ENCODE measurements at places on chromosomes 4 and X.

DNA sequence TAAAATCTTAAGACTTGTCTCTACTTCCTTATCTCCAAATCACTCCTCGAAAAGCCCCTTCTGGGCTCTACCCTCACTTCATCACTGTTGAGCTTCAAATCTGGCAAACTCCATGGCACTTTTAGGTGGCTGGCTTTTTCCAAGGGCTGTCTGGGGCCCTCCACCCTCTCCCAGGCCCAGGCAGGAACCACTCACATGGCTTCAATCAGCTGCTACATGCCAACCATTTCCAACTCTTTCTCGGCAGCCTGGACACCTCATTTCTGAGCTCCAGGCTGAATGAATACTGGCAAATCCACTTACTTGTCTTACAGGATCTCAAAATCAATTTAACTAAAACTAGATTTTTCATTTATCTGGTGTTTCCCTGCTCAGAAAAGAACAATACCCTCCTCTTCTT lies 22.0 kb downstream of the USP46 start:
- DNase-seq = no peak

DNA sequence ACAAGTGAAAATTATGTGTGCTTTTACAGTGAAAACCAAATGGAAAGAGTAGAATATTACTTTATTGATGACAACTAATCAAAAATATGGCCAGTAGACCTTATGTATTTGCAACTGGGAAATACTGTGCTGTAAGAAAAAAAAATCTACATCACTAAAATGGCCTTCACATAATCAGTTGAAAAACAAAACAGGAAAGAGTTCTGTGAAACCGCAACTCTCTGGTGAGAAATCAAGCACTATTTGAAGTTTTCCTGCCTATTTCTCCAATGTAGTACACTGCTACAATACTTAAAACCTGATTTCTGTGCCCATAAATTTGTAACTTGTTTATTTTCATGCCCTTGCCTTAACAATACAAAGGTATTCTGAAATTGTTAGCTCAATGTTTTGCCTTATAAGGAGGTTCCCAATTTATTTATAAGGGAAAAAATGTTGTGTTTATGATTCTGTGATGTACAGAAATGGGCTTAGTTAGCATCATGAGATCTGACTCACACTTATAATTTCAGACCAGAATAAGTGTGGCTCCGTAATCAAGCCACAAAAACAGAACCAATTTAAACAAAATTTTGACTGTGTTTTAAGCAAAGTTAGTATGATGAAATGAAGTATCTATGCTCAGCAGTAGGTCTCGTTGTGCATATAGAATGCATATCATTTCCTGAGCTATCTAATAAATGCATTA lies 147.1 kb downstream of the FAT4 start:
- no peak for DNase-seq

GRCh38 chr4:153022241-153022715 lies 86.2 kb downstream of the FHDC1 start:
- no peak for DNase-seq

DNA sequence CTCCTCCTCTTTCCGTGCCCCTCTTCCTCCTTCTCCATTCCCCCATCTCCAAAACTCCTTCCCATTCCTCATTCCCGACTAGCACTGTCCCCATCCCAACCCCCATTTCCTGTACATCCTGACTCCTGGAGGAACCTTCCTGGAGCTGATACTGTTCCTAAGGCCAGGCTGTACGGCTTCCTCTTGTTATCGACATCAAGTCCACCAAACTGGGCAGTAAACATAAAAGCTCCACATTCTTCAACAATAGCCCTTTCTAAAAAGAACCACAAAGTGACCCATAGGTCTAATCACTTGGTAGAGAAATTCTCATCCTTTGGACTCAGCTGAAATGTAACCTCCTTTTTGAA lies 22.9 kb downstream of the AWAT2 start:
- no peak for DNase-seq

- no peak for DNase-seq
Measured at GRCh38 chr4:87932718-87933141, 42.8 kb upstream of the SPP1 start.

GRCh38 chr4:111744847-111745246 lies 400.4 kb upstream of the FAM241A start:
- no peak for DNase-seq

GRCh38 chr4:6942238-6942800 lies 32.7 kb downstream of the TBC1D14 start:
- DNase-seq = no peak

GRCh38 chrX:110734894-110735541 lies 60.6 kb downstream of the CHRDL1 start:
- DNase-seq = no peak

DNA sequence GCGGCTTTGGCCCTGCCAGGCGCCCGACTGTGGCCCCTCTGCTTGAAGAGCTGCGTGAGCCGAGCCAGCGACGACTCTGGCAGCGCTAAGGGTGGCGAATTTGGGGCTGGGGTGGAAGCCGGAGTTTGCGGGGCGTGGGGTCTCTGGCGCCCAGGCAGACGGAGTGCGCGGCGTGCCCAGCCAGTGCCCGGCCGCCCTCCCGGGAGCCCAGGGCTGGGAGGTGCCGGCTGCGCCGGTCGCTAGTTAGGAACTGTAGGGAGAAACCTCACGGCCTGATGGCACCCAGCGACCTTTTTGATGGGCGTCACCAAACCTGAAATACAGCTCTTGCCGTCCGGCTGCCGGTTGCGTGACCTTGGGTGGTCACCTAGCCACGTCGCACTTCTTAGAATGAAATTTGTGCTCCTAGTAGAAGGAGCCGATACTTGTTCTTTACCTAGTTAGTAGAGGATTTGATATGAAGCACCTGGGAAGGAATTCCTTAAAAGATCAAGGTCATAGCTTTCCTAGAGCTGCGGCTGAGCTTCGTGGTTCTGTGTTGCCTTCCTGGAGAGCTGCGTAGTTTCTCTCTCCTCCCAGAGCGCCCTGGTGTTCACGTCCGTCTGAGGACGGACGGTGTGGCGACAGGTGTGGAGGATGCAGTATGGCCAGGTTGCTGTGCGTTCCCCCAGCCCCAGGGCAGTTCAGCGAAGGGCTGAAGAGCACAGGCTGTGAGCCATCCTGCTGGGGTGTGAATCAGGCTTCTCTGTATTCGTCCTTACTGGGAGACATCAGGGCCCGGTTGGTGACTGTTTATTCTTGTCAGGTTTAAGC lies 680 bp downstream of the MAEA start:
- no peak for DNase-seq

DNA sequence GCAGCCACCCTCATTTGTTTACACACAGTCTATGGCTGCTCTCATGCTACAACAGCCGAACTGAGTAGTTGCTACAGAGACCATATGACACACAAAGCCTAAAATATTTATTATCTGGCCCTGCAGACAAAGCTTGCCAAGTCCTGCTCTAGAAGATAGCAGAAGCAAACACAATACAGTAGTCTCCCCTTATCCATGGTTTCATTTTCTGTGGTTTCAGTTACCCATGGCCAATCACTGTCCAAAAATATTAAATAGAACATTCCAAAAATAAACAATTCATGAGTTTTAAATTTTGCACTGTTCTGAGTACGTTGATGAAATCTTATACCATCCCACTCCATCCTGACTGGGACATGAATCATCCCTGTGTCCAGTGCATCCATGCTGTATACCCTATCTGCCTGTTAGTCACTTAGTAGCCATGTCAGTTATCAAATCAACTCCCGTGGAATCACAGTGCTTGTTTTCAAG lies 40.2 kb upstream of the ZNF81 start:
- no peak for DNase-seq

- DNase-seq = no peak
Measured at GRCh38 chr4:161642708-161643107, 521.1 kb downstream of the FSTL5 start.

- DNase-seq = peak; percentile 22
Measured at GRCh38 chrX:7059214-7059838, 88.2 kb upstream of the STS start.

GRCh38 chr4:169921732-169922131 lies 104.5 kb downstream of the MFAP3L start:
- no peak for DNase-seq

DNA sequence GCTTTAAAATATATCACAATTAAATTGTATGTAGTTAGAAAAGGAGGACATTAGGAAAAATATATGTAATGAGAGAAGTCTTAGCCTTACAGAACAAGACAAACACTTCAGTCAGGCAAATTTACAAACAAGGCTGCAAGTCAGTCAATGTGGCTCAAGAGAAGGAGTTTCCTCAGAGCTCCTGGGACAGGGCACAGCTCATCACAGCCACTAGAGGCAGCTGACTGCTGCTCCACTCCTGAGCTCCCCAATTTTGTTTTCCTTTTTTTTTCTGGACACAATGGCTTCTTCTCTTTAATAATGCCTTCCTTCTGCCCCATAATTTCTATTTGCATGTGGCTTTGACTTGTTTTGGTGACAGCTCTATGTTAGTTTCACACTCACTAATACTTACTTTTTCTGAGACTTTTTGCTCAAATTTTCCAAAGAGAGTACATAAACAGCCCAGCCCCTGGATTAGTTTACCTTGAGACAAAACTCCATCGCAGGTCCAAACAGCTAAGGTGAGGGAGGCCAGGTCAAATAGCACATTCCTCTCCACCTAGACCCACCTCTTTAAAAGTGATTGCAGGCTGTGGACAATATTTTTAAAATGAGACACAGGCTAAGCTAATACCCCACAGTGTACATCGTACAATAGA lies 850.4 kb upstream of the FRG1 start:
- DNase-seq = no peak

DNA sequence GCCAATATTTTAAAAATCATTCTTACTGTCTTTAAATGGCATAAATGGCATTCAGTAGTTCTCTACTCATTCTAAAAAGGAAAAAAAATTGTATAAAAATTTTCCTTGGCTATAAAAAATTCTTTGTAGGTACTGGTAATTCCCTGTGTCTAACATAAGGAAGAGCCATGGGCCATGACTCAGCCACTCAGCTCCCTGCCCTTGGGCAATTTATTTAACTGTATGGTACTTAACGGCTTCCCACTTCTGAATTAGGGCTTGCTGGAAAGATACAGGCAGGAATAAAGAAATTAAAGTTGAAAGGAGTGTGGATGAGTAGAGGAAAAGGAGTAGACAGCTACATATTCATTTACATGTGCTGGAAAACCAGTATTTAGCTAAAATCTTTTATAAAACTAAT lies 30.6 kb downstream of the ABHD18 start:
- no peak for DNase-seq

DNA sequence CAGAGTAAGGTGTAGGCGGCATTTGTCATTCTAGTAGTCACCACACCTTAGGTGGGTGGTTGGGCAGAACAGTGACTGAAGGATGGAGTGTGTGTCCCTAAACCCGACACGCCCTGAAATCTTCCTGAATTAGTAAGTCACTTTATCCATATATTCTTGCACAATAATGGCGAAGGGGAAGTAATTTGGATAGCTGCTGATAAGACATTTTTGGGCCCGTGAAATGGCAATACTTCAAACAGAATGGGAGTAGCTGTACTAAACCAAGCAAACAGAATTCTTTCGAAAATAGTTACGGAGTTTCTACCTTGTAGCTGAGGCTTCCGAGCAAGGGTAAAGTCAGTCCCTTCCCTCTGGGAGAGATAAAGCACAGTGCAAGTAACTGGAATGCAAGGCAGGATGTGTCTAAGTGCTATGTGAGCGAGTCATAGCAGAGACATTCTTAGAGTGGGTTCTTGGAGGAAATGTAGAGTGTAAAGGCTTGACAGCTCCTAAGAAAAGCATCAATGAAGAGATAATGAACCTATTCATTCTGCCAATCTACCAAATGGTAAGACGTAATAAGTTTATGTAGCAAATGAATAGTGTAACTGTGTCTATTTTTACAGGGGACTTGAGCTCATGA lies 72.8 kb downstream of the CLCN5 start:
- DNase-seq = no peak

DNA sequence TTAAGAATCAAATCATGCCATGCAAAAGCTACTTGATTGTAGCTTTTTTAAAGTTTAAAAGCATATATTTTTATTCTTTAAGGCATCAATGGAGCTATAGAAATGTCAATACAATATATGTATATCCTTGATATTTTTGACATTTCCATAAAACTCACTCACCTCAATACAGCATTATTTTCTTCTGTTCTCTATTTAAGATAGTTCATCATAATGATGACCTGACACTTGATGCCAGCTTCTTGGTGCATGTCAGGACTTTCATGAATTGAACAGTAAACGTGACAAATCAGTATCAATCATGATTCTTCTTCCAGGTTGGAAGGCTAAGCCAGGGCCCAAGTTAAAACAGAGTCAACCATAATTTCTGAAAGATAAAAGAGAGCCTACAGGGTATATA lies 33.6 kb upstream of the ATP8A1 start:
- no peak for DNase-seq

DNA sequence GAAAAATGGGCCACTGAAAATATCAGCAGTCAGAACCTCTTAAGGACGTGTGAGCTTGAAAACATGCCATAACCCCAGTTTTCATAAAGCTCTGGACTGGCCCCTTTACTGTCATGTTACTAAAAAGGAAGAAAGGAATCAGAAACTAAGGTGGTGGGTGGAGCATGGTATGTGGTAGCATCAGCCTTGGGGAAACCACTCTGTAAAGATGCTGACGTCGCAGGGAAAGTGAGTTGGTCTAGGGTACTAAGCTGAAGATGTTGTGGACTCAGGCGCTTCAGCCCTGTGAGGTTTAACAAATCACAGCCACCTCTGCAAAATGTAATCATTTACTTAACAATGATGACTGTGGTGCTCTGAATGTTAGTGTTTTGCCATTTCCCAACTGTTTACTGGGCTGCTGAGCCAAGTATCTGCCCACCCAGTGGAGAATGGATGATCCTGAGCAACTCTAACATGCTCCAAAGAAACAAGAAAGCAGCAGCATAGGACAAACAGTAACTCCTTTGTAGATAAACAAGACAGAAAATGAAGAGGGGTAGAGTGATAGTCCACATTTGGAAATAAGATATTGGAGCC lies 33.4 kb downstream of the C4orf54 start:
- no peak for DNase-seq

DNA sequence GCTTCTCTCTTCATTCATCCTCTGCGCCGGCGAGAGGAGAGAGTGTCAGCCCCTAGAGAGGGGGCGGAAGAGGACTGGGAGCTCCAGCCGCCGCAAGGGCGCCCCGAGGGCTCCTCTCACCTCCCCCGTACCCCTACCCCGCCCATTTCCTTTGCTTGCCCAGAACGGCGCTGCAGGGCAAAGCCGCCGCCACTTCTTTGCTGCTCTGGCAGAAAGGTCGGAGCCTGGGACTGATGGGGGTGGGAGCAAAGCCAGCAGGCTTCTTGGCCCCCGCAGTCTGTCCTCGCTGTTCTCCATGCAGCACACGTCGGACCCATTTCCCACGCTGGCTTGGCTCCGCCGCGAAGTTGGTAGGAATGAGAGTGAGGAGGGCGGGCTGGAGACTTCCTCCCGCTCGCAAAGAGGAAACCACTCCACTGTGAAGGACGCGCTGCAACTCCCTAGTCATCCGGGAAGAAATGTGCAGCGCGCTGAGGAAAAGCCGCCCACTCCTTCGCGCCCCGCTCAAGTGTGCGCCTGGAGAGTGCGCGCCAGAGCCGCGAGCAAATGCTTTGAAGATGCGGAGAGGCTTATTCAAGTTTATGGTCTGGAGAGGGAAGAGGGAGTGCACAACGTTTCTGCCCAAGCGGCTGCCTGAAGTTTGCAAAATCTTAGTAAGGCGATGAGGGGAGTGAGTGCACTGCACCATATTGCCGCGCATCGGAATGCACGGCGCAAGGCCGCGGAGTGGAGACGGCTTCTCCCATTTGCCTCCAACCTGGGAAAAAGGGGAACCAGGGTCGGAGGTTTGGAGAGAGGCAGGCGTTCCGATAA lies 2.8 kb upstream of the PCDH7 start:
- no peak for DNase-seq

- DNase-seq = no peak
Measured at GRCh38 chr4:151402145-151402865, 6.7 kb upstream of the FHIP1A start.

Measured in GM12891 (cell line).